Tibial nerve (tissue), 4 donors: ENCODE measurements at places on chromosomes 1 and 21.

GRCh38 chr1:221786647-221787046 lies 44.8 kb upstream of the DUSP10 start:
- no peak for DNase-seq

GRCh38 chr1:226665505-226666163 lies 73.4 kb downstream of the ITPKB start:
- no peak for DNase-seq

DNA sequence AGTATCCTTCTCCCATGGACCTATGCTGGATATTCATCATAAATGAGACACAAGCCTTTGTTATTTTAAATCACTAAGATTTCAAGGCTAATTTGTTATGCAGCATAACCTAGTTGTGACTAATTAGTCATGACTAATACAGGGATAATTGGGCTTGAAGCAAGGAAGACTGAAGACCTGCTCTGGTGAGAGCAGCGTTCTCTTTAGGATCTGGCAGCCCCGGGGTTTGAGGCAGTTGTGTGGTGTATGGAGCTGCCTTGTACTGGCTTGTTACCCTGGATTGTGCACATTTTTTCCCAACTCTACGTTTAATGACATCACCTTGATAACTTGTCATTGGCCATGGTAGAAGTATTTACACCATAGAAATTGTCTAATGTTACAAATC lies 25.7 kb upstream of the SPAG17 start:
- DNase-seq, result no peak

GRCh38 chr1:87464022-87464490 lies 135.4 kb downstream of the LMO4 start:
- no peak for DNase-seq

GRCh38 chr1:12251442-12251841 lies 21.6 kb downstream of the VPS13D start:
- no peak for DNase-seq
